ENCODE measurements at places on chromosomes 2 and 18.

DNA sequence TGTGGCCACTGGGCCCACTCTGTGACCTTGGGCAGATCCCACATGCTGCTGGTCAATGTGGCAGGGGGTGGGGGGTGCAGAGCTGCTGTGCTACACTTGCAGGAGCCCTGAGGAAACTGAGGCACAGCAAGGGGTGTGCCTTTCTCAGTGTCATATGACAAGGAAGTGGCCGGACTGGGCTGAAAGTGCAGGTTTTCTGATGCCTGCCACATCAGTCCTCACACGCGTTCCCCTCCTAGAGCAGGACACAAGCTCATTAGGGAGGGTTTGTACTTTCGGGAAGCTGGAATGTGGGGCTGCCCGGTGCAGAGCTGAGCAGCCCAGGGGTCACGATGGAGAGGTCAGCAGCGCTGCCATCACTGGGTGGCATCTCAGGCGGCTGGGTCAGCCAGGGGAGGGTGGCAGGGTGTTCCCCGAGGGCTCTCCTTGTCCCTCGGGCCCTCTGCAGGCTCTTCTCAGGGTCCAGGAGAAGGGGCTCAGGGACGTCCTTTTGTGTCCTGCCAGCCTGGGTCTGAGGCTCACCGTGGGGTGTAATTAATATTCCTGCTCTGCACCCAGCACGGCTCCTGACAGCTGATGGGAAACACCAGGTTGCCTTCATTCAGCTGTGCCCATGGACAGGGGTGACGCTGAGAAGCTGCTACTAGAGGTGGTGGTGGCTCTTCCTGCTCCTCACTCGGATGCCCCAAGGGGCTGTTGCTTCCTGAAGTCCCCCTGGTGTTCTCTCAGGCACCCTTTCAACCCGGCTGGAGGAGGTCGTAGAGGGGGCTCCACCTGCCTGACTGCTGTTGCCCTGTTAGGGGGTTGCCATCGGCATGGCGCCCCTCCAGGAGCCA lies 62.1 kb upstream of the HDAC4 start:
- DNase-seq: no peak

DNA sequence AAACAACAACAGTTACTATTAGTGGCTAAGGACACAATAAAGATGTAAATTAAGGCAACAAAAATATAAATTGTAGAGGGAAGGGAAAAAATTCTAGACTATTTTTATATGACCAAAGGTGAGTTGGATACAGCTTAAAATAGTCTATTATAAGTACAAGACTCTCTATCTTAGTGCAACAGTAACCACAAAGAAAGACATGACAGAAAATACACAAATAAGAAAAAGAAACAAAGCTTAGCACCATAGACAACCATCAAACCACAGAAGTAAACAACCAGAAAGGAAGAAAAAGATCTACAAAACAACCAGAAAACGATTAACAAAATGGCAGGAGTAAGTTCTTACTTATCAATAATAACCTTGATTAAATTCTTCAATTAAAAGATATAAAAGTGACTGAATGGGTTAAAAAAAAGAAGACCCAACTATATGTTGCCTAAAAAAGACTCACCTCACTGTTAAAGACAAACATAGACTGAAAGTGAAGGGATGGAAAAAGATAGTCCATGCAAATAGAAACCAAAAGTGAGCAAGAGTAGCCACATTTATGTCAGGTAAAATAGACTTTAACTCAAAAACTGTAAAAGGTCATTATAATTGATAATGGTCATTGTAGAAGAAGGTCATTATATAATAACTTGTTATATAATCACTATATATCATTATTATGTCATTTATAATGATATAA lies 62.5 kb downstream of the USP40 start:
- DNase-seq: no peak

GRCh38 chr2:103445347-103445746 lies 683.5 kb downstream of the TMEM182 start:
- DNase-seq: no peak

- peak; percentile 82 for DNase-seq
Observed at GRCh38 chr2:236180831-236181453, 12.8 kb upstream of the GBX2 start.

DNA sequence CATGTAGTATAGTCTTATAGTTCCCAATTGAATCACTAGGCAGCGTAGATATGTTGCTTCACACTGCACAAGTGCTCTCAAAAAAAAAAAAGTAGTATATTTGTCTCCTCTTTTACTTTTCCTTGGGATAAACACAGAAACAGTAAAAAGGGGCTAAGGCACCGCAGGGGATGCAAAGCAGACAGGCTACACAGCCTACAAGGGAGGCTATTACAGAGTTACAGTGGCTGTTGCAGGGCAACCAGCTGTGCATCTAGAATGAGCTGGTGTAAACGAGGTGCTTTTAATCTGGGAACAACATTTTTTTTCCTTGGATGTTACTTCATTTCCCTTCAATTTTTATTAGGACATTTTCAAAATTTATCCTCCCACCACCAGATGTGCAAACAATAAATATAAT lies 1934.7 kb upstream of the CELF4 start:
- no peak for DNase-seq

Data from HTR-8/SVneo (cell line).